ENCODE measurements at places on chromosomes 13 and 19.
A peak's percentile ranks its signal among the peaks of the same experiment; 100 is the strongest.

DNA sequence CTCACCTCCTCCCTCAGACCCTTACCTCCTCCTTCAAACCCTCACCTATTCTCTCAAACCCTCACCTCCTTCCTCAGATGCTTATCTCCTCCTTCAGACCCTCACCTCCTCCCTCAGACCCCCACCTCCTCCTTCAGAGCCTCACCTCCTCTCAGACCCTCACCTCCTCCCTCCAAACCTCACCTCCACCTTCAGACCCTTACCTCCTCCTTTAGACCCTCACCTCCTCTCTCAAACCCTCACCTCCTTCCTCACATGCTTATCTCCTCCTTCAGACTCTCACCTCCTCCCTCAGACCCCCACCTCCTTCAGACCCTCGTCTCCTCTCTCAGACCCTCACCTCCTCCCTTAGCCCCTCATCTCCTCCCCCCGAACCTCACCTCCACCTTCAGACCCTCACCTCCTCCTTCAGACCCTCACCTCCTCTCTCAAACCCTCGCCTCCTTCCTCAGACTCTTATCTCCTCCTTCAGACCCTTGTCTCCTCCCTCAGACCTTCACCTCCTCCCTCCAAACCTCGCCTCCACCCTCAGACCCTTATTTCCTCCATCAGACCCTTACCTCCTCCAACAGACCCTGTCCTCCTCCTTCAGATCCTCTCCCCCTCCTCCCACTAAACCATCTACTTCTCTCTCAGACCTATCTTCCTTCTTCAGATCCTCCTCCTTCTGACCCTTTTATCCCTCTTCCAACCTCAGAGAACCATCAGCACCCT, 2.5 kb upstream of the BCL3 start:
- H3K27me3 ChIP-seq: no peaks in the 10 kb centered on the region
- DNase-seq: no peak
- no peak overlapping the region for H3K4me3 ChIP-seq
- no peaks in the 10 kb centered on the region for H3K36me3 ChIP-seq

GRCh38 chr13:53201454-53202225, 173.0 kb downstream of the OLFM4 start:
- DNase-seq: no peak
- no peak overlapping the region for H3K4me3 ChIP-seq
- no peak overlapping the region for H3K27ac ChIP-seq

GRCh38 chr13:113491418-113491883, 940 bp upstream of the DCUN1D2 start:
- H3K4me3 ChIP-seq: peak overlapping the region; percentile 86
- H3K27ac ChIP-seq: peak overlapping the region; percentile 82
- H3K4me1 ChIP-seq: peaks cover 32% of the 10 kb centered on the region
- H3K36me3 ChIP-seq: peaks cover 3% of the 10 kb centered on the region

DNA sequence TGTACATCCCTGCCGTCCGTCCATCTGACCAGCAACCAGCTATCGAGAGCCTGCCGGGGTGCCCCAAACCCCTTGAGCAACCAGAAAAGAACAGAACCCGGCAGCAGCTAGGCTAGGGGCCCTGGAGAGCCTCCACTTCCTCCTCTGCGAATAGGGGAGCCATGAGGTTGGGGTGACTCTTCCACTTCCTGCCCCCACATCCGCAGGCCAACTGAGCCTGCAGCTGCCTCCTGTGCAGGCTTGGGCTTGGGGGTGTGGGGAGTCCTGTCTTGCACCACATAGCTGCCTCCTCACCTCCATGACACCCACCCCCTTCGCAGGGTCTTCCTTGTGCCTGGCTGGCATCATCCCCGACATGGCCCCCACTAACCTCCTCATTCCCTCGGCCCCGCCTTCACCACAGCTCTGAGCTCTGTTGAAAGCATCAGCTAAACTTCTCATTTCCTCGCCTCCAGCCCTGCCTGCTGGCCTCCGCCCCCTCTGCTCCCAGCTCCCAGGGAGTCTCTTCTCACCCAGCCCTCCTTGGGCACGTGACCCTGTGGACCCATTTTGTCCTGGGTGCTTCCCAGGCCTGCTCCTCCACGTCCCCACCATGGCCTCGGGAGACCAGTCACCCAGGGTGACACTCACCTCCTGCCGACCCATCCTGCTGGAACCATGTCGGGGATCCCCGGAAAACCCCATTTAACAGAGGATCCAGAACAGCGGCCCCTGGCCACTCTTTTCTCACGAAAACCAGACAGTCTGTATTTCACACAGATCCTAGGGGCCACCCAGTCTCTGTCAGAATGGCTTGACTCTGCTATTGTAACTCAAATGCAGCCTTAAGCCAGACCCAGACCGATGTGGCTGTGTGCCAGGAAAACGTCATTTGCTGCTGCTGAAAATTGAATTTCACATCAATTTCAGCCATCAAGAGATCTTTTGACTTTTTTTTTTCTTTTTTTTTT, 50.4 kb downstream of the MYO9B start:
- H3K27ac ChIP-seq: peak overlapping the region; percentile 65
- H3K4me1 ChIP-seq: peaks cover 35% of the 10 kb centered on the region
- H3K4me3 ChIP-seq: no peak overlapping the region
- DNase-seq: peak; percentile 95
- H3K27me3 ChIP-seq: no peaks in the 10 kb centered on the region
- peaks cover 6% of the 10 kb centered on the region for H3K36me3 ChIP-seq

DNA sequence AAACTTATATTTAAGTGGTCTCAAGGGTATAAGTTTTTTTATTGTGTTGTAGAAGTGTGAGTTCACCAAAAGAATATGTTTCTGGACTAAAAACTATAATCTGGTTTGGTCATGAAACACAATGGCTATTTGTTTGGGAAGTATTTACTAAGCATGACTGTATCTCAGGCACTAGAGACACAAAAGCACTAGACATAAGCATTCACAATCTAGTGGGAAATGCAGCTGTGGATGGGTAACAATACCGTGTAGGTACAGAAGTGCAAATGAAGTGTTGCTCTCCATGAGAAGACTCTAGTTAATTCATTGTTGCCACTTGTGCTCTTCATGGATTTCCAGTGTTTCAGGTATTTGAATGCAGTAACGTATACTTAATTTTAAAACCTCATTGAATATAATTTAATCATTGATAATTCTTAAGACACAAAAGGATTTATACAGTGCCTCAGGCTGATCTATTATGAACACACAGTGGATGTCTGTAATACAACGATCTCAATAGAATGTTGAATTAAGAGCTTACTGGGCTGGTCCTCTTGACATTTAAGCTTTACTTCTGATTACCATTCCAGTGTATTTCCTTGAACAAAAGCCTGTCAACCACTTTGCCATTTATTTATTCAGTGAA, 50.9 kb downstream of the TPT1 start:
- no peak overlapping the region for H3K4me3 ChIP-seq
- H3K36me3 ChIP-seq: no peaks in the 10 kb centered on the region
- H3K27ac ChIP-seq: no peak overlapping the region
- no peak for DNase-seq
- H3K27me3 ChIP-seq: no peaks in the 10 kb centered on the region

GRCh38 chr19:34082289-34083077, 89.8 kb upstream of the LSM14A start:
- H3K36me3 ChIP-seq: no peaks in the 10 kb centered on the region
- no peaks in the 10 kb centered on the region for H3K4me1 ChIP-seq
- no peak for DNase-seq
- no peak overlapping the region for H3K27ac ChIP-seq

- no peak overlapping the region for H3K27ac ChIP-seq
- no peak overlapping the region for H3K4me3 ChIP-seq
- no peaks in the 10 kb centered on the region for H3K4me1 ChIP-seq
- H3K27me3 ChIP-seq: no peaks in the 10 kb centered on the region
- DNase-seq: no peak
Observed at GRCh38 chr19:29326351-29326750, 113.4 kb upstream of the UQCRFS1 start.

GRCh38 chr13:21458451-21458812, 671 bp downstream of the ZDHHC20 start:
- no peaks in the 10 kb centered on the region for H3K27me3 ChIP-seq
- peak overlapping the region; percentile 83 for H3K27ac ChIP-seq
- peaks cover 19% of the 10 kb centered on the region for H3K4me1 ChIP-seq

- no peak overlapping the region for H3K27ac ChIP-seq
- H3K36me3 ChIP-seq: no peaks in the 10 kb centered on the region
- no peaks in the 10 kb centered on the region for H3K4me1 ChIP-seq
- no peak for DNase-seq
- H3K27me3 ChIP-seq: no peaks in the 10 kb centered on the region
- no peak overlapping the region for H3K4me3 ChIP-seq
Observed at GRCh38 chr19:44367024-44367423, 10.5 kb upstream of the ZNF112 start.

DNA sequence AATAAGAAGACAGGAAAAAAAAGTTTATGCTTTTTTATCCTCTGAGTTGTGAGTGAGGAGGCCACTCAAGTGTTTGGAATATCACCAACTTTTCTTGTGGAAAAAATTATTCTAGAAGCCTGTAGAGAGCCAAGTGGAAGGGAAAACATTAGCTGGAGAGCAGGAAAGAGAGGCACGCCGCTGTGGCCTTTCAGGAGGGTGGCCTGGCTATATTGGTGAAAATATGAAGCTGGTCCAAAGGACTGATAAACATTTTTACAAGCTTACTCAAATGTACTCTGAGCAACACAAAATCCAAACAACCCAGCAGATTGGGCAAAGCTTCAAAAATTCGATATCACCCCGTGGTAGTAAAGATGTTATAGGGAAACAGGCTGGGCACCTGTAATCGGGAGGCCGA, 2.3 kb upstream of the EIF3G start:
- DNase-seq: no peak
- H3K36me3 ChIP-seq: peaks cover 13% of the 10 kb centered on the region
- H3K4me3 ChIP-seq: no peak overlapping the region
- no peaks in the 10 kb centered on the region for H3K27me3 ChIP-seq

- H3K27me3 ChIP-seq: no peaks in the 10 kb centered on the region
- no peak overlapping the region for H3K4me3 ChIP-seq
- H3K27ac ChIP-seq: no peak overlapping the region
- H3K4me1 ChIP-seq: no peaks in the 10 kb centered on the region
- no peak for DNase-seq
Observed at GRCh38 chr19:56974556-56975207, 134.2 kb upstream of the PEG3 start.

DNA sequence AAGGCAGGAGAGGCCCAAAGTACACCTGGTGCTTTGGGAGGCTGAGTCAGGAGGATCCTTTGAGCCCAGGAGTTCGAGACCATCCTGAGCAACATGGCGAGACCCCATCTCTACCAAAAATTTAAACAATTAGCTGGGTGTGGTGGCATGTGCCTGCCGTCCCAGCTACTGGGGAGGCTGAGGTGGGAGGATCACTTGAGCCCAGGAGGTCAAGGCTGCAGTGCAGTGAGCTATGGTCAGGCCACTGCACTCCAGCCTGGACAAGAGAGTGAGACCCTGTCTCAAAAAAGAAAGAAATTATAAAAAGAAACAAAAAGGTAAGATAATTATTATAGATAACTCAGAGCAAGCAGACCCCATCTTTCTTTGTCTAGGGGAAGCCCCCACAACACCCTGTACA, 1.9 kb downstream of the HOMER3 start:
- no peak for DNase-seq
- H3K36me3 ChIP-seq: no peaks in the 10 kb centered on the region
- no peak overlapping the region for H3K27ac ChIP-seq
- H3K4me1 ChIP-seq: peaks cover 15% of the 10 kb centered on the region

DNA sequence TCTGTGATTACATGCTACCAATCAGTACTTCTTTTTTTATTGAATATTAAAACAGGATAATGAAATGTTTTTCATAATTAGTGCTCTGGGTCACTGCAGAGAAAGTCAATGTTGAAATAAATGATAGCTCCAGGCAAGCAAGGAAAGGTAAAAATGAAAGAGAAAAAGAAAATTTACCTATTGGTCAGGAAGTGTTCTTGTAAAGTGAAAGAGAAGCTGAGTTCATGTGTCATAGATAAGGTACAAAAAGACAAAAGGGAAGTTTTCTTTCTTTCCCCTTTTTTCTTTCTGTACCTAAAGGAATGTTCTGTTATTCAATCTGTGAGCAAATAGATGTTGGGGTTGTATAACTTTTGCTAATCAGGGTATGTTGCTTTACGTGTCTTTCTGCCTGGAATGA, 197.0 kb downstream of the PCDH9 start:
- no peaks in the 10 kb centered on the region for H3K4me1 ChIP-seq
- H3K27me3 ChIP-seq: no peaks in the 10 kb centered on the region
- no peak for DNase-seq
- no peak overlapping the region for H3K4me3 ChIP-seq

- H3K27ac ChIP-seq: no peak overlapping the region
- no peak overlapping the region for H3K4me3 ChIP-seq
- H3K36me3 ChIP-seq: no peaks in the 10 kb centered on the region
- no peaks in the 10 kb centered on the region for H3K27me3 ChIP-seq
- H3K4me1 ChIP-seq: peaks cover 12% of the 10 kb centered on the region
Observed at GRCh38 chr13:39599842-39600241, 3.2 kb downstream of the LHFPL6 start.

GRCh38 chr19:41936416-41936850, 8.2 kb upstream of the ERFL start:
- no peak overlapping the region for H3K4me3 ChIP-seq
- peaks cover 15% of the 10 kb centered on the region for H3K27me3 ChIP-seq
- no peak overlapping the region for H3K27ac ChIP-seq
- H3K4me1 ChIP-seq: peaks cover 27% of the 10 kb centered on the region
- no peak for DNase-seq

DNA sequence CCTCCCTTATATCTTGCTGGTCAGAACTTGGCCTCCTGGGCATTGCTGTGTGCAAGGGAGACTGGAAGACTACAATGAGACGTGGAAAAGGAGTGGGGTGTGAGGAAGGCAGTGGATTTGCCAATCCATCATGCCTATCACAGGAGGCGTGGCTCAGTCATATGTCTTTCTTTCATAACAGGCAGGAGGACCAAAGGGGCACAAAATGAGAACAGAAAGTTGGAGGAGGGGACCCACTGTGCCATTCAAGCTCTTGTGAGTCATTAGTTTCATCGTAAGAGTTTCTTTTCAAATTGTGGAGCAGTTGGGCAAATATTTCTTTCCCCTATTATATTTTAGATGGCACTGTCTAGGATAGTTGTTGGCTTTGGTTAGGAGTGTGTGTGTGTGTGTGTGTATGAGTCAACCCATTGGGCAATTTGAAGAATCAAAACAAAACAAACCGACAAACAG, 471.5 kb downstream of the TSHZ3 start:
- DNase-seq: peak; percentile 51
- H3K27me3 ChIP-seq: no peaks in the 10 kb centered on the region
- no peak overlapping the region for H3K4me3 ChIP-seq
- no peak overlapping the region for H3K27ac ChIP-seq
- no peaks in the 10 kb centered on the region for H3K36me3 ChIP-seq

GRCh38 chr13:102555914-102556553, 40.8 kb upstream of the TPP2 start:
- H3K4me3 ChIP-seq: no peak overlapping the region
- H3K36me3 ChIP-seq: no peaks in the 10 kb centered on the region
- no peaks in the 10 kb centered on the region for H3K27me3 ChIP-seq
- DNase-seq: peak; percentile 27
- H3K27ac ChIP-seq: no peak overlapping the region

- no peaks in the 10 kb centered on the region for H3K4me1 ChIP-seq
- peaks cover 19% of the 10 kb centered on the region for H3K27me3 ChIP-seq
- no peaks in the 10 kb centered on the region for H3K36me3 ChIP-seq
- no peak for DNase-seq
- H3K27ac ChIP-seq: no peak overlapping the region
Observed at GRCh38 chr13:113776231-113777125, 17.5 kb downstream of the TMEM255B start.

Measured in common myeloid progenitor, CD34-positive (primary cell).